ENCODE measurements at places on chromosomes 3 and 15. TPM values are rescaled to one million over a fixed set of nuclear protein-coding genes. Genes with fewer than 3 reads are reported as not detected.

- no peak for DNase-seq
These were observed 246.1 kb downstream of the ADAMTS17 start for GRCh38 chr15:100095541-100096247.

DNA sequence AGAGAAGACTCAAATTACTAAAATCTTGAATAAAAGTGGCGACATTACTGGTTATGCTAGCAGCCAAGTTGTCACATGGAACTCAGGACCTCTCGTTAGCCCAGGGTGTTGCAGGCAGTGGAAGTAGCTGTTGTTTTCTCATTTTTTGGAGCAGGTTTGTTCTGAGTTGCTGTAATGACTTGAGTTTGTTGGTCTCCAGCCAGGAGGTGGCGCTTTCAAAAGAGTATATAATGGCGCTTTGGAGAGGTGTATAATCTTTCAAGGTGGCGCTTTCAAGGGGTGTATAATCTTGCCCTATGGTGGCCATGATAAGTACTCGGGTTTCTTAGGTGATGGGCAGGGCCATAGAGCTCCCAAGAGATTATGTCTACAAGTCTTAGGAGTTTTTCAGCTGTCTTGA lies 632.7 kb downstream of the NTRK3 start:
- no peak for DNase-seq

Gene GPR149
- not detected for total RNA-seq

Gene TRIM42
- total RNA-seq = not detected

Gene RETNLB
- total RNA-seq = not detected

Gene RTP3
- not detected for total RNA-seq

DNA sequence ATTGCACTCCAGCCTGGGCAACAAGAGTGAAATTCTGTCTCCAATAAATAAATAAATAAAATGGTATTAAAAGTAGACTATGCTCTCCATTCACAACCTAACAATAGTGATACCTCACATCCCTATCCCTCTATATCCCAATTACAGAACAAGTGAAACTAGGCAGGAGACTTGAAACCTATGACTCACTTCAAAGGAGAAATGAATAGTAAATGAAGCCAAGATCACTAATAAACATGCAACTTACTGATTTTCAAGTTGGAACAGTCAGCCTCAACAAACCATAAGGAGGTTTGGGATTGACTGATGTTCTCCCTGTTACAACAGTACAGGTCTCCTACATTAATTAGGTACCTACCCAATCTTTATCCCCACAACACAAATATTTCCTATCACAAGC lies 103.4 kb downstream of the GSK3B start:
- no peak for DNase-seq
